ENCODE measurements at places on chromosomes 16 and 17.
A peak's percentile ranks its signal among the peaks of the same experiment; 100 is the strongest.

DNA sequence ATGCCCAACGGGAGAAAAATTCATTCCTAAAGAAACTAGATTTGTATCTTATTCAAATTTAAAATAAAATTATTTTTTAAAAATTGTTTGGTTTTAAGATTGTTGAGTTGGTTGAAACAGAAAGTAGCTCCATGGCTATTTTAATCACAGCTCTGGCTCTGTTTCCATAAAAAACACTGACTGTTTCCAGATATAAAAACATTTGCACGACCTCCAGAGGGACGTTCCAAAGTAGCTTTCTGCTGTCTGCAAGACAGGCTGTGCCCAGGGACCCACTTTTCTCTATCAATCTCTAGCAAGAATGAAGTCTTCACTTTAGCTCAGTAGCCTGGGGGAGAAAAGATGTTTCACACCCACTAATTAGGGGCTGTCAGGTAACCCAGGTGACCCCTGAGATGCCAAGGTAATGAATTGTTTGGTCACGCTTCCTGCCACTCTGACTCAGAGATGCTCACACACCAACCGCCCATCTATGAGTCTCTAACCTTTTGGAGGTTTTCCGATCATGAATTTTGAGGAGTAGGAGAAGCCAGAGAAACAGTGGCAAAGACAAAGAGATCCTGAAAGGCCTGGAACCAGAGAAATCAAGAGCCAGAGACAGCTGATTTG lies 220.1 kb upstream of the SOX9 start:
- no peak for DNase-seq

DNA sequence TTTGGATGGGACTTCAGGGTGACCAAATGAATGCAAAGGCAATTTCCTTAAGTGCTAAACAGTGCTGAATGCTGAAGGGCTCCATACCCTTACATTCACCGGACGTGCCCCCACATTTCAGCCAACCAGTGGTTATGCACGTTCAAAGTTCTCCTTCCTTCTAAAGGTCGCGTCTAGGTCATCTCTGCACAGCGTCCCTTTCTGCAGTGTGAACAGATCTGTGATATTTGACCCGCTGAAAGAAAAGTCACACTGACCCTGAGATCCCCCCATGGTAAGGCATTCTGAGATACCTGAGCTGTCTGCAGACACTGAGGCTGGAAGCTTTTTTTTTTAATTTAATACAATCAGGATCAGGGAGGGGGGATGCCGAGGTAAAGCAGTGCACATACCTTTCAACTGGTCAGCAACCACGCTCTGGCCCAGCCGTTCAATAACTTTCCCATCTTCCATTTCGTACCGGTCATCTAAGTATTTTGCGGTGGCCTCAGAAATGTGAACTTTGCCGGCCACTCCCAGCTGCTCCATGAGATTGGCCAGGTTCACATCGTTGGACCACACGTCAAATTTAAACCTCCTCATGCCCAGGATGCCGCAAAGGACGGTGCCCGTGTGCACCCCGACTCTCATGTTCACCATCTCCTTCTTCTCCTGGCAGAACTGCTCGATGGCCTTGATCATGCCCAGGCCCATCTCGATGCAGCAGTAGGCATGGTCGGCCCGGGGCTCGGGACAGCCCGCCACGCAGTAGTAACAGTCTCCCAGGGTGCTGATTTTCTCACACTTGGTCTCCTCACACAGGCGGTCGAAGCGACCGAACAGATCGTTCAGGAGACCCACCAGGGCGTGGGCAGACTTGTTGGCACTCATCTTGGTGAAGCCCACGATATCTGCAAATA lies 2.6 kb downstream of the ADCY9 start:
- no peak for DNase-seq

- no peak for DNase-seq
Observed at GRCh38 chr17:72409405-72410002, 288.7 kb downstream of the SOX9 start.

DNA sequence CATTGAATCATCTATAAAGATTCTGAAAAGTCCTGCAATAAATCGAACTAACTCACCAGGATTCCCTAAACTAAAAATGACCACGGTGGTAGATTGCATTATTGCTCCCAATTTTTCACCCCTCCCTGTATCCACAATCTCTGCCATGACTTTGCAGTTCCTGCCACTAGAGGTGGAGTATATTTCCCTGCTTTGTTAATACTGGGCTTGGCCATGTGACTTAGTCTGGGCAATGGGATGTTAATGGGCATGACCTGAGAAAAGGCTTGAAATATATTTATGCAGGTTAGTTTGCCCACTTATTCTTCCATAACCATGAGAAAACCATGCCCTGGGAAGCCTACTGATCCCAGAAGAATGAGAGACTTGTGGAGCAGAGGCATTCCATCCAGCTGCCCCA lies 59.1 kb downstream of the NOG start:
- no peak for DNase-seq

DNA sequence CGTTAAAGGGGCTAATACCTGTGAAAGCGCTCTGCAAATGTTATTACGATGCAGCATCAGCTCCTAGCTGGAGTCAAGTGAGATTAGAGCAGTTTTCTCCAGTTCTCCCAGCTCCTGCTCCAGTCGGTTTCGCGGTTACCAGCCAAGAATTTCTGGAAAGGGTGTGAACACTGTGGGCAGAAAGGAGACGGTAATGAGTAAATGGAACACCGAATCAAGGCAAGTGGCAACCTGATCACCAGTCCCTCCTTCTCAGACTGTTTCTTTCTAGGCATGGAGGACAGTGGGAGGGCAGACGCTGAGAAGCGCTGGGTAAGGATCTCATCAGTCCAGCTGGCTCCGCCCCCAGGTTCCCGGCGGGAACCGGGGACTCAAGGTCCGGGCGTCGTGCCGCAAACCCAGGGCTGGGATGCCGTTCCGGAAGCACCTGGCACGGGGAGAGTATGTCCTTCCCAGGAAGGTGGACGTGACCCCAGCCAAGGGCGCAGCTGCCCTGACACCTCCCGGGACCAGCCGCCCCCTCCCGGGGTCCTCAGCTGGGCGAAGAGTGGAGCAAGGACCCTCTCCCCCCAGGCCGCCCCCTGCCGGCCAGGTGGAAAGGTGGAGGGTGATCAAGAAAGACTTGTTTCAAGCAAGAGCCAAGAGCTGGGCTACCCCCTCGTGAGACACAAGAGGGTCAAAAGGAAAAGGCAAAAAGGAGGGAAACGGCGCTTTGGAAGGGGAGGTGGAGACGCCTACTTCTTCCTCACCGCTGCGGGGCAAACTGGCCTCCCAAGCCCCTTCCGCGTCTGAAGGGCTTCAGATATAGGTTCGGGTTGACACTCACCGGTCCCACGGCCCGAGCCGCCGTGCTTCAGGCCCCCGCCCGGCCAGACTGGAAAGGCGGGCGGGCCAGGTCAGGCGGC lies 481 bp downstream of the MYO19 start:
- DNase-seq = peak; percentile 90

DNA sequence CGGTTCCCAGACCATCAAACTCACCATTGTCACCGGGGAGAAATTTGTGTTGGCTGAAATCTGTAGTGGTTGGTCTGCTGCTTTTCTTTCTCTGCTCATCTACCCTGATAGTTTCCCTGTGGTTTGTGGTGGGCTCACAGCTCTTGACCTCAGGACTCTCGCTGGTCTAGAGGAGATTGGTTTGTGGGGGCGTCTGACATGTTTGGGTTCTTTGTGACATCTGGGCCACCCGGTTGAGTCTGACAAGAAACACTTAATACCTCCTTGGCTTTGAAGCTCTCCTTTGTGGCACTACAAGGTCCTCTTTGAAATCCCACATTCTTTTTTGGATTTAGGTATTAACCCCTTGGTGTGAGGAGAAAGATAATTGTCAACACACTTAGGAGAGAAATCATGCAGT lies 662.0 kb downstream of the WWOX start:
- no peak for DNase-seq

- no peak for DNase-seq
Observed at GRCh38 chr17:78537217-78537860, 39.9 kb downstream of the DNAH17 start.

- DNase-seq = peak; percentile 71
Observed at GRCh38 chr17:57986841-57987580, 1.0 kb downstream of the VEZF1 start.

GRCh38 chr17:82495844-82496528 lies 23.5 kb upstream of the FOXK2 start:
- DNase-seq = no peak

GRCh38 chr17:44304651-44305050 lies 3.8 kb upstream of the RUNDC3A start:
- no peak for DNase-seq

GRCh38 chr17:63075969-63076368 lies 109.9 kb downstream of the TANC2 start:
- no peak for DNase-seq

- DNase-seq = no peak
Observed at GRCh38 chr17:33929181-33929724, 325.8 kb upstream of the CCL2 start.

- DNase-seq = peak; percentile 51
Observed at GRCh38 chr16:17578981-17579874, 108.5 kb upstream of the XYLT1 start.

GRCh38 chr17:43722870-43723665 lies 35.5 kb downstream of the SOST start:
- DNase-seq = no peak

- DNase-seq = no peak
Observed at GRCh38 chr16:55331648-55332185, 7.7 kb downstream of the IRX6 start.

GRCh38 chr17:21029036-21029435 lies 13.8 kb downstream of the USP22 start:
- DNase-seq = no peak

DNA sequence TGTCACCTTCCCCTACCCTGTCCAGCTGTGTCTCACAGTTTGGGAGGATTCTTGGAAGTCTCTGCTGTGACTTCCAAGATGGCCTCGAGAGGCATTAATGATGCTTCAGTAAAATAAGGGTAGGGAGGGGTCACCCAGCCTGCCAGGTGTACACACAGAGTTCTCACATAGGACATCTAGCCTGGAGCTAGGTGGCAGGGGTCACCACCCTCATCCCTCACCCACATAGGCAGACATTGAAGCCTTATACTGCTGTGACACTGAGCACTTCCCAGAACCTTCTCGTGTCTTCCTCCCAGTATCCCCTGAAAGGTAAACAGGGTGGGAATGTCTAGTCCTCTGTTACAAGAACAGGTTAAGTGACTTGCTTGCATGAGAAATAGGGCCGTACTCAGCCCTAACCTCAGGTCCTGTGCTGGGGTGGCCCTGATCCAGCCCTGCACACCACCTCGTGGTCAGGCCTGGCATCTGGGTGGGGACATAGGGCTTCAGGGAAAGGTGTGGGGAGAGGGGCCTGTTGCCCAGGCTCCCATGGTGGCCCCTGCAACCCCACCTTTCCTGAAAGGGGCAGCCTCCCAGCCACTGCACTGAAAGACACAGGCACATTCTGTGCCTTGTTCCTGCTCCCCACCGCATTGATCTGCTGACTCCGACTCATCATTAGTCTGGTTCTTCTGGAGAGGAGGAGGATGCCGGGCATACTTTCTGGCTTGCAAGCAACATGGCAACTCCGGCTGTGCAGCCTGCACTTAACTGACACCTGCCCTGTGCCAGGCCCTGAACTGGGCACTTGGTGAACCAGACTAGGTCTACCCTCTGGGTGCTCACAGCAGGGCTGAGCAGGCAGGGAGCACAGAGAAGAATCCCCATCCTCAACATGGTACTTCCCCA lies 3.6 kb upstream of the MMP15 start:
- DNase-seq = peak; percentile 39

DNA sequence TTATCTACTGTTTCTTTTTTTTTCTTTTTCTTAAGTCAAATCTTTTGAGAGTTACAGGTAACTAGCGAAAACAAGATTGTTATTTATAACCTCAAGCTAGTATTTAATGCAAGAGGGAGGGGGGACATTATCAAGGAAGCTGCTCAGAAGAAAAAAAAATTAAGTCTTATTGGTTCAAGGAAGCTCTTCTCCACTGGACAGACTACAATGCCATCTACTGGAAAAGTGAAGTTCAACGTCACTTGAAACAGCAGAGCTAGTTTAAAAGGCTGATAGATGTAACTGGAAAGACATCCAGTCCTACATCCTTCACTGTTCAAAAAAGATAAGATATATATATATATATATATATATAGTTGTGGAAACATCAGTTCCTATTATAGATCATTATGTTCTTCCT lies 418.0 kb upstream of the PSMD7 start:
- peak; percentile 79 for DNase-seq

DNA sequence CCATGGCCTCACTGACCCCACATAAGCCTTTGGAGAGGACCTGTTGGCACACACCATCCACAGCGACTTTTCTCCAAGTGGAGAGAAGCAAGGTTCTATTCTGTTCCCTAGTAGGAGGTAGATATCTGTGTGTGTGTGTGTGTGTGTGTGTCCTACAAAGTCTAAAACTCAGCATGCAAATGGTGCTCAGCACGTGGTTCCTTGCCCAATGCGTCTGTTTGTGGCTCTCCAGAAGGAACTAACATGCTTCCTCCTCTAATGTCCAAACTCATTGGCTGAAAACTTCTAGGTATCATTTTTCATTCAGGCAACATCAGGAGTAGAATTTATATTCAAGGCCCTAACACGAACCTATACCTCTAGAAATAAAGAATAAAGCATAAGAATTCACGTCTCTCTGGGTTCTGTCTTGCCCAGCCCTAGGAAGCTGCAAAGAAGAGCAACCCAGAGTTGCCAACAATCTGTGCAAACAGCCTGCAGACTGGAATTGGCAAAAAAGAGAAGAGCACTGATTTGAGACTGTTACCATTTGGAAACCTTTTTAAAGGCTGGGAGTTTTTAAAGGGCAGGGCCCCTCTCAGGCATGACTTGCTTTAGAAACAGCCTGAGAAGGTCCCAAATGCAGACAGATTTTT lies 25.5 kb downstream of the MAP3K14 start:
- DNase-seq = no peak

DNA sequence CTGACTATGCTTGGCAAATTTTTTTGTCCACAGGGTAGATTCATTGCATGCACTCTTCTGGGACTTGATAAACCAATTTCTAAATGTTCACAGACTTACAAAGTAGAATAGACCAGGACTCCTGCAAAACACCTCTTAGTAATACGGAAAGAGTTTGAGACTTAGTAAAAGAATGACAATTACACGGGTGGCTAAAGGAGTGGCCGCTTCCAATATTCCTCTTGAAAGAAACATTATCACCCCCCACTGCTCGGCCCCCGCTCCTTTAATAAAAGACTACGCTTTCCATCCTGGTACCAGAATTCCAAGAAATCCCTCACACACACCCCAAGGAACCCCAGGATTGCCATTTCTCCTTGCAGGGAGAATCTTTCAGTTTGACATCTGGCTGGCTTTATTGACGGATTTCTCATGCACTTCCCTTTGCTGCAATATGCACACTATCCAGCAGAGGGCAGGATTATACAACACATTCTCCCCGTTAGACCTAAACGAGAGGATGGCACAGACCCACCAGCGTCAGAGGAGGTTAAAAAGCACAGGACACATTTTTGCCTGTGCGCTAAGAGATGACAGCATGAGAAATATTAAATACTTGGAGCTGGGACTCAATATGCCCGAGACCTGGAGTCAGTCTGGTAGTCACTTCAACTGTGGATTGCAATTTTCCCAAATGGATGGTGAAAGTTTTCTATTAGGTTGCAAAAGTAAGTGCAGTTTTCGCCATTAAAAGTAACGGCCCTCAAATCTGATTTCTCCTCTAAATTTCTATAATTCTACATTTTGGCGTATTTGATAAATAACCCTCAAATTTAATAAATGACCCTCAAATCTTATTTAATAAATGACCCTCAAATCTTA lies 46.6 kb upstream of the NUDT7 start:
- DNase-seq = peak; percentile 37

- no peak for DNase-seq
Observed at GRCh38 chr16:84844049-84844350, 24.2 kb downstream of the CRISPLD2 start.

- DNase-seq = no peak
Observed at GRCh38 chr16:28537076-28537475, 1.7 kb downstream of the NUPR1 start.

Data from T47D (cell line).